ENCODE measurements at places on chromosomes 11 and 22. TPM values are rescaled to one million over a fixed set of nuclear protein-coding genes. Genes with fewer than 3 reads are reported as not detected.

The REXO2 gene
- total RNA-seq = 55.5 TPM

The SELENOH gene
- 86.9 TPM for total RNA-seq

The PLEKHB1 gene
- total RNA-seq = 20.1 TPM

The CARNS1 gene
- 0.20 TPM for total RNA-seq

The OR10V1 gene
- total RNA-seq = not detected

The SLC22A12 gene
- total RNA-seq = not detected

The HTR3B gene
- total RNA-seq = not detected

The VSIG2 gene
- 122 TPM for total RNA-seq

The VSTM5 gene
- 1.4 TPM for total RNA-seq

The MMP11 gene
- 2.3 TPM for total RNA-seq

The RCOR2 gene
- 5.2 TPM for total RNA-seq

The KCTD14 gene
- 19.5 TPM for total RNA-seq

The FEN1 gene
- total RNA-seq = 14.4 TPM

The CCDC81 gene
- 0.32 TPM for total RNA-seq

The PHLDA2 gene
- total RNA-seq = 31.6 TPM

The TEX12 gene
- 0.42 TPM for total RNA-seq

The RASGRP2 gene
- 2.8 TPM for total RNA-seq

The OR2D2 gene
- not detected for total RNA-seq

DNA sequence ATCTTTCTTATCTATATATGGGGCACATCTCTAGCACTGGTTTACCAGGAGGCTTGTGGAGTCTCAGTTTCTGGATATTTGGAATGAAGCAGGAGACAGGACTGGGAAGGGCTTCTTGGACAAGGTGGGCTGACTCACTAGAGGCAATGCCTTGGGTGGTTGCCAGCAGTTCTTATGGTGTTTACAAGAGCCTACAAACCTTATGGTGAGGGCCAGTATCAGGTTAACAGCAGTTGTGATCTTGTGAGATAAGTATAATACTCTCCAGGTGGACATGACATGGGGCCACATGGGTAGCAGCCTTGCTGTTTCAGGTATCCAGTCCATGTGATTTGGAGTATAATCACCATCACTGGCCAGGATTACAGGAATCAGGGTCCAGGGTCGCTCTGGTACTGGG, 10.2 kb downstream of the FUT4 start:
- no peak for DNase-seq

DNA sequence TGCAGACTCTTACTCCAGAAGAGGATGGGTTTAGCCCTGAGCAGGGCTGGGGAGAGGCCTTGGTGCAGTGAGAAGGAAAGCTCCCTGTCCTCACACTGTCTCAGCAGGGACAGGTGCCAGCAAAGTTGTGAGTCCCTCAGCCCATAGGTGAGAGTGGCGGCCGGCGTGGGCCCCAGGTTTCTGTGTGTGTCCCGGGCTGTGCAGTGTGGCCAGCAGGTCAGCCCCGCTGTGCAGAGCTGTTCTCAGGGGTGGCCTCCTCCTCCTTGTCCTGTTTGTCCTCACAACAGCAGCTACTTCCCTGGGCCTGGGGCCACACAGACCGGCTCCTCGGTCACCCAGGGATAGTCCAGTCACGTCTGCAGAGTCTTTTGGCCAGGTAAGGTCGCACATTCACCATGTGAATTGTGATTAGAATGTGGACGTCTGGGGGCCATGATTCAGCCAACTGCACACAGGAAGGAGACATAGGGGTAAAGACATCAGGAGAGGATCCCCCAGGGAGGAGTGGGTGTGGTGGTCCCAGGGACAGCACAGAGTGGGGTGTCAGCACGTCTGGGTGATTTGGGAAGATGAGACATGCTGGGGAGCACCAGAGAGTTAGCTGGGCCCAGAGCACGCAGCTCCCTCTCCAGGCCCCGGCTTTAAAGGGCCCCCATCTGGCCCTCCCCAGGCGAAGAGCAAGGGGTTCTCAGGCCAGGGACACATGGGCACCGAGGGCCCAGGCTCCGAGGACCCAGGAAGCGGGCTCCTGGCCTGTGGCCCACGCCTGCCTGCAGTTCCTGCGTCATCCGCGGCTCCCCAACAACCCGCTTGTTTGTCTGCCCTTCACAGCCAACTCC, 81.6 kb downstream of the MYEOV start:
- DNase-seq = no peak

- DNase-seq = no peak
Measured at GRCh38 chr11:115674176-115674936, 170.1 kb upstream of the CADM1 start.

DNA sequence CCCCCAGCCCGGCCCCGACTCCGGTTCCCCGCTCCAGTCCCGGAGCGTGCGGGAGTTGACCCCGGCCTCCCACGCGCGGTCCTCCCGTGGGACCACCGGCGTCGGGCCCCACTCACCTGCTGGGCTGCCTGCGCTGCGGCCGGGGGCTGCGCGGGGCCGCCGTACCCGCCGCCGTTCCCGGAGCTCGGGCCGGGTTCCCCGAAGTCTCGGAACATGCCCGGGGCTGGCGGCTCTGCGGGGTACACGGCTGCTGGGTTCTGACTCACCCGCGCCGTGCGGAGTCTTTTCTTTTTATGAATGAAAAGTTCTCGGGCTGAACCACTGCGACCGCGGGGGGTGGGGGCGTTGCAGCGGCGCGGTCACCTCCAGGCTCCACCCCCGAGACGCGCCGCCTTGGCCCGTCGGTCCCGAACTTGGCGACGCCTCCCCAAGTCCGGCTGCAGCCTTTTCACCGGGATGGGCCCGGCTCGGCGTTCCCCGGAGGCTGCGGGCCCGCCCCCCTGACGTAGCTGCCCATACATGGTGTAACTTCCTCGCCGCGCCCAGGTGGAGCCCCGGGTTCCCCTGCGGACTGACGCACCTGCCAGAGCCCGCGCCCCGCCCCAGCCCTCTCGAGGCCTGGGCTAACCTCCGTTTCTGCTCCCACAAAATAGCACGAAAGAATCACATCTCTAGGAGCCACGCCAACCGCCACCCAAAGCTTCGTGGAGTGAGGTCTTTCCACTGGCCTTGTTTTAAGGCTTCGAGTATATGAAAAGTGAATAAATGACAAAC, at the start of gene FOSL1:
TSS of gene FOSL1 (minus strand) at position 264 of the 774 bp plus-strand sequence. CDS start at position 215, 49 bp downstream.
- peak; percentile 96 for DNase-seq

GRCh38 chr11:117900720-117901440, 24.4 kb upstream of the FXYD6 start:
- no peak for DNase-seq

- DNase-seq = no peak
Measured at GRCh38 chr11:84930863-84931262, 696.3 kb downstream of the DLG2 start.

DNA sequence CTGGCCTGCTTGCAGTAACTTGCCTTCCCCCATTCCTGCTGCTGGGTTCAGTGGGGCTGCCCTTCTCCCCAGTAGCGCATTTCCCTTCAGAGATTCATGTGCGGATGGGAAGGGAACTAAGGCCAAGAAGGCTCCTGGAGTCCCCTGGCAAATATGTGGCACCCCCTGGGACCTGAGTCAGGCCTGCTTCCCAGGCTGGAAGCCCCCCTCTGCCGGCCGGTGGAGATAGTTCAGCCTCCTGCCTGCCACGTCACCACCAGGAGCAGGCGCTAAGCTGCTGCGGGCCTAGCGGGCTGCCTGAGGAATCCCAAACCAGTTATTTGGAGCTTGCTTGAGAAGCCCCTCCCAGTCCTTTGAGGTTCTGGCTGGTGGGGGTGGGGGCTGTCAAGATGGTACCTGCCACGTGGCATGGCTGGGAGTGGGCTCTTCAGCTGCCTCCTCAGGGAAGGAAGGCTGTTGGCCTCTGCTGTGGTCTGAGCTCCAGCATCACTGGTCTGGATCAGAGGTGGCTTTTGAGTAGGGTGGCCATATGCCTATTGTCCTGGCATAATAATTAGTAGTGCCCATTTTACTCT, 2.0 kb downstream of the SERPINH1 start:
- DNase-seq = no peak

GRCh38 chr11:35618497-35619115, 346 bp downstream of the FJX1 start:
- peak; percentile 20 for DNase-seq

- DNase-seq = no peak
Measured at GRCh38 chr11:4926608-4927007, 2.5 kb upstream of the OR51G1 start.

GRCh38 chr11:126059238-126059781, 3.4 kb downstream of the CDON start:
- no peak for DNase-seq

- no peak for DNase-seq
Measured at GRCh38 chr11:94672636-94673035, 95.5 kb upstream of the AMOTL1 start.

DNA sequence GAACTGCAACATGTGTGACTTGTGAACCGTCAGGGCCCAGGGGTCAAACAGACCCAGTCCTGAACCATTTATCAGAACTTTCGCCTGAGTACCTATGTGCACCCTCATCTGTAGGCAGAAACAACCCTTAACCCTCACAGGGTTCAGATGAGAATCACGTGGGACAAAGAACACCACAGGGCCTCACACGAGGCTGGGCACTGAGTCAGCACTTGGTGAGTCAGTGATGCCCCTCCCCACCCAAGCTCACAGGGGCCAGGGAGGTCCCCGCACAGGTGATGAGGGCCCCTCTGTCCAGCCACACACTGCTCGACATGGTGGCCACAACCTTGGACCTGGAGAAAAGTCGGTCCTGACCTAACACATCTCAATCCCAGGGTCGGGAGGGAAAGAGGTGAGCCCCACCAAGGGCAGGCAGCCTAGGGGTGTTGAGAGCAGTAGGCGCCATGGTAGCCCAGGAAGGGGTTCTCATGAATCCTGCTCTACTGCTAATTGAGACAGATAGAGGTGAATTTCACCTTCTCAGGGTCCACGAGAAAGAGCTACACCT, 176.4 kb downstream of the SHANK2 start:
- no peak for DNase-seq

GRCh38 chr22:47152938-47153337, 390.5 kb downstream of the TBC1D22A start:
- DNase-seq = no peak

DNA sequence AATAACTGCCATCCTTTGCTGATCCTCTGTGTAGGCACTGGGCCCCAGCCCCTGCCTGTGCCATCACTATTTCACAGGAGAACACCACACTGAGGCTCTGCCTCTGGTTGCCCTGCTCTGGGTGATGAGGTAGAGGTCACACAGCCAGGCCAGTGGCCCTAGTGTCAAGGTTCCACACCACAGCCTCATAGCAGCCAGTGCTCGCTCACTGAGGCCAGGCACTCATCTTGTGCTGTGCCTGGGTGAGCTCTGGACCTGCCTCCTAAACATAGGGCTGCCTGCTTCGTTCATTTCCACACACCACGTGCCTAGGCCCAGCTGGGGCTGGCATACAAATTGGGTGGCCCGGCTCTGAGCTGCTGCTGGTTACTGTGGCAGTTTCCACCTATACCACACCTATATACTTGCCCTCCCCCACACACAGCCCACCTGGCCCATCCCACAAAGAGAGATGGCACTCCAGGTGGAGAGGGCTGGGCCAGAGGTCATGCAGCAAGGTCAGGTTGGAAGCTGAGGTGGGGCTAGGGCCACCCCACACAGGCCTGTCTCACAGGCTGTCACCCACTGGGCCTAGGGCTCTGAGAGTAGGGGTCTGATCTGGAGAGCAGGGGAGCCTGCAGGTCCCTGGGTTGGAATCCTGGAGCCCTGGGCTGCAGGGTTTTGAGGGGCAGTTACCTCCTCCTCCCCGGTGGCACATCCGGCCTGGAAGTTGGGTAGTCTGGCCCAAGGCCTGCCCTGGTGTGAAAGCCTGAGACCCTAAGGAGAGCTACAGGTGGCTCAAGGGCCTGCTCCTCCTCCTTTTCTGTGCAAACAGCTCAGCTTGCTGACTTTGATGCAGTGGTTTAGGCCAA, 11.2 kb downstream of the KCNQ1OT1 start:
- no peak for DNase-seq

DNA sequence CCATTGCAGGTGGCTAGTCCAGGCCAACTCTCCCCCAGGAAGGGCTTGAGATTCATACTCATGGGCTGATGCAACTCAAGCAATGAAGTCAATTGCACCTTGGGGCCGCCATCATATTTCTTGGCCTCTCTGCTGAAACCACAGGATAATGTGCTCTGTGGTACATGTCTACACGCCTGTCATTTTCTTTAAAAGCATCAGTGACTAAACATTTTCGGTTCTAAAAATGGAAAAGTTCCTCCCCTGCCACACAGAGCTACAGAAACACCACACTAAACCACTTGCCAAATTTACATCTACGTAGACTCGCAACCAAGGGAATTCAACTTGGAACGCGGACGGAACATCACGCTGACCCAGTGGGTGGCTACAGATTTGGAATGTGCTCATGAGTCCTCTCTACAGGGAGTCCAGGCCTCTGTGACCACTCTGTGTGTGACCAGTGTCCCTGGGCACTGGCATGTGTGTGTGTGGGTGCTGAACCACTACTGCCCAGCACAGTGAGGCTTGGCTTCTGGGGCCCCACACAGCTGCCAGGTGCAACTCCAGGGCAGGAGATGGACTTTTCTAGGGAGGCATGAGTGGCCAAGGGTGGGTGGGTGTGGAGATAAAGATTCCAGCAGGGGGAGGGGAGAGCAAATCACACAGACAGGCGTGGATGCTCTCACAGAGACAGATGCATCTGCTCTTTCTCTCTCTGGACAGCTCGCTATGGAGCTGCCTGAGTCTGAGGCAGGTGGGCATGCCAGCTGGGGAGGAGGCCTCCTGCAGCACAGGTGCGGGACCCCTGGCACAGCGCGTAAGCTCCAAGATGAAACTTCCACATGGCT, 261.9 kb downstream of the CTTN start:
- no peak for DNase-seq

DNA sequence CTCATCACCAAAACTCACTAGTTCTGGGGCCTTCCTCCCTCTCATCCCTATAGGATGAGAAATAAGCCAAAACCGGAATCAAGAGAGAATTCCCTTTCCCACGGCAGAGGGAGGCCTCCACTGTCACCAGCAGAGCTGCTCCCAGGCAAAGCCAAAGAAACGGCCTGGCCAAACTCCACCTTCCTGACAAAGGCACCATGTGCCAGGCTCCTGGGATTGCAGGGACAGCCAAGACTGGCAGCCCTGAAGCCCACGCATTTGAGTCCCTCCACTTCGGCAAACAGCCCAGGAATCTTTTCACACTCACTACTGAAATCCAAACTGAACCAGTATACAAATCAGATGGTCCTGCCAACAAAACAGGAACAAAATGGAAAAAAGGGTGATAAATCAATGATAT, 6.1 kb downstream of the SMCO4 start:
- no peak for DNase-seq

GRCh38 chr11:104064034-104064630, 27.7 kb downstream of the DDI1 start:
- no peak for DNase-seq

GRCh38 chr11:104380358-104380757, 216.4 kb upstream of the PDGFD start:
- no peak for DNase-seq
